AG04450 (cell line): ENCODE measurements at places on chromosomes 7 and 10. TPM values are rescaled to one million over a fixed set of nuclear protein-coding genes. Genes with fewer than 3 reads are reported as not detected.

GRCh38 chr10:22620929-22621328 lies 93.4 kb downstream of the PIP4K2A start:
- DNase-seq: no peak

- no peak for DNase-seq
Measured at GRCh38 chr7:143477501-143478150, at the start of gene TAS2R41. Gene TAS2R41, plus strand, starts transcription at chr7:143477873. Its CDS starts 0 bp downstream, at chr7:143477873.

- no peak for DNase-seq
Measured at GRCh38 chr10:117503244-117504205, 39.0 kb upstream of the EMX2 start.

DNA sequence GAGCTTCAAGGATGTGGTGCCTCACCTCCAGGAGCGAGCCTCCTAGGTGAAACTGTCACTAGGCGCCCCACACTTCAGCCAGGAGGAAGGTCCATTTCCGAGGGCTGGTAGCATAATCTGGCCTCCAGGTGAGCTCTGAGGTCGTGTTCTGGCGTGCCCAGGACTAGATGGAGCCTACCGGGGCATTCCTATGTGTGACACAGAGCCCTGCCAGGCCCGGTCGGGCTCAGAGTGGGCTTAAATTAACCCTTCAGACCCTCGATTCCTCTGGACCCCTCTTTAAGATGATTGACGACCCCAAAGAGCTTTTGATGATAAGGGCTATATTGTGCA lies 233.1 kb downstream of the EBF3 start:
- no peak for DNase-seq

The SPDYE8 gene
- 0.10 TPM in 1 of 2 replicates, not detected in the other for polyA plus RNA-seq

The HSPB1 gene
- polyA plus RNA-seq: 290 and 526 TPM in 2 replicates

DNA sequence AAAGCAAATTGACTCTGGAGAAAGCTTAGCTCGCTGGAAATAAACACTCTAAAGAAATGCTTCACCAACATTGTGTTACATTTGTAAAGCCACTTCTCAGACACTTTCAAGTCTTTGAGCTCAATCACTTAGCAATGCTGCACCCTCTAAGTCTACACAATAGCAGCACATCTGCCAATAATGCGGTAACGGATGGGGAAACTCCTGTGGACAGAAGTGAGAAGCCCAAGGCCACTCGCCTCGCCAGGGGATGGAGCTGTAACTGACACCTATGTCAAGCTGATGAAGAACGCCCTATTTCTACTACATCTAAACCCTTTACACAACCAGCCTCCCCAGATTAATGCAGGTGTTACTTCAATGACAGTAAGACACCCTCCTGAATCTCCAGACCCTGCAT lies 167.7 kb downstream of the SFMBT2 start:
- DNase-seq: no peak

GRCh38 chr10:44369854-44370253 lies 15.0 kb downstream of the CXCL12 start:
- DNase-seq: no peak

- DNase-seq: no peak
Measured at GRCh38 chr10:84352251-84352842, 24.0 kb downstream of the CCSER2 start.
